ENCODE measurements at places on chromosomes 6 and 20. TPM values are rescaled to one million over a fixed set of nuclear protein-coding genes. Genes with fewer than 3 reads are reported as not detected.

Gene SNAP91
- total RNA-seq: 2.9 TPM

Gene LPIN3
- 9.2 TPM for total RNA-seq

Gene HLA-DRB5
- 1.1 TPM for total RNA-seq

Gene COL9A1
- total RNA-seq: 1.7 TPM

Gene OVOL2
- 11.2 TPM for total RNA-seq

Gene ZSCAN26
- total RNA-seq: 7.8 TPM

Gene SLC29A1
- 19.1 TPM for total RNA-seq

Gene RBPJL
- total RNA-seq: not detected

Gene ABHD16B
- not detected for total RNA-seq

Gene SYNE1
- total RNA-seq: 352 TPM

Gene MAPK14
- 93.3 TPM for total RNA-seq
